ENCODE measurements at places on chromosomes 3 and 15.

DNA sequence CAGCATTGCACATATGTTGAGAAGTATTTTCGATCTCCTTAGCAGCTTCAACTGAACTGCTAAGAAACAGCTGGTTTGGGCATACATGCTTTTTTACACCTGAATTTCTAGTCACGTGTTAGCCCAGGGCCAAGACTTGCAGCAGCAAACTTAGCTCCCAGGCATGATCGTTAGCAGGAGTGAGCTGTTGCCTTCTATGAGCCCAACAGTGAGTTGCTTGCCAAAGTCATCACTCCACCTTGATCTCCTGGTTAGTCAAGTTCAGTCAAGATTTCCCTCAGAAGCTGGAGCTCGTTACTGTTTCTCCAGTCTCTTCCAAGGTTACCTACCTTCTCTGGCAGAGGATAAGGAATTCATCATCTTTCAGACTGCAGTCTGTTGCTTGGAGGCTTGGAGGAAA lies 100.4 kb upstream of the SEMA6D start:
- DNase-seq, result no peak

GRCh38 chr3:100030346-100030745 lies 84.0 kb downstream of the FILIP1L start:
- no peak for DNase-seq

DNA sequence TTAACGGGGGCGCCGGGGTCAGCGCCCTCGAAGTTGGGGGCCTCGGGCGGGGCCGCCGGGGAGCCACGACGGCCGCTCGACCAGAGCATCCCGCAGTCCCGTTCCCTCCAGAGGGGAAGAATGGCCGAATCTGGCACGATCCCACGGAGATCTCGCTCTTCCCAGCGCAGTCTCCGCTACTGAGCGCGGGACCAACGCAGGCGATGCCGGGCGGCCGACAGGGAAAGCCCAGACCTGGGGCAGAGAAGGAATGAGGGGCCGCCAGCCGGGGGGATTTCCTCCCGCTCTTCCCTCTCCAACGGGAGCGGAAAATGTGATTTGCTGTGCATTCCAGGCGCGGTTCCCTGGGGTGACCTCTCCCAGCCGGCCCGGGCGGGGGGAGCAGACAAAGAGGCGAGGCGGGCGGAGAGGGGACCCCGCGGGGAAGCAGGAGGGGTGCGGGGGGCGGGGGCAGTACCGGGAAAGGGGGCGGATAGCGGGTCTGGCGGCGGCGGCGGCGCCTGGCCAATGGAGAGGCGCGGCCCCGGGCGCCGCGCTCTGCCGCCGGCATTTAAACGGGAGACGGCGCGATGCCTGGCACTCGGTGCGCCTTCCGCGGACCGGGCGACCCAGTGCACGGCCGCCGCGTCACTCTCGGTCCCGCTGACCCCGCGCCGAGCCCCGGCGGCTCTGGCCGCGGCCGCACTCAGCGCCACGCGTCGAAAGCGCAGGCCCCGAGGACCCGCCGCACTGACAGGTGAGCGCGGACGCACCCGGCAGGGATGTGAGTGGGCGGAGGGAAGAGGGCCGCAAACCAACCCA lies at the start of gene GREM1:
TSS of gene GREM1 (plus strand) at position 579 of the 801 bp plus-strand sequence. CDS start 12,687 bp downstream, outside the sequence.
- no peak for DNase-seq

GRCh38 chr3:12513694-12514446 lies 29.6 kb downstream of the TSEN2 start:
- DNase-seq, result no peak

- no peak for DNase-seq
These were observed 54.3 kb upstream of the SNRPA1 start for GRCh38 chr15:101349047-101349951.

DNA sequence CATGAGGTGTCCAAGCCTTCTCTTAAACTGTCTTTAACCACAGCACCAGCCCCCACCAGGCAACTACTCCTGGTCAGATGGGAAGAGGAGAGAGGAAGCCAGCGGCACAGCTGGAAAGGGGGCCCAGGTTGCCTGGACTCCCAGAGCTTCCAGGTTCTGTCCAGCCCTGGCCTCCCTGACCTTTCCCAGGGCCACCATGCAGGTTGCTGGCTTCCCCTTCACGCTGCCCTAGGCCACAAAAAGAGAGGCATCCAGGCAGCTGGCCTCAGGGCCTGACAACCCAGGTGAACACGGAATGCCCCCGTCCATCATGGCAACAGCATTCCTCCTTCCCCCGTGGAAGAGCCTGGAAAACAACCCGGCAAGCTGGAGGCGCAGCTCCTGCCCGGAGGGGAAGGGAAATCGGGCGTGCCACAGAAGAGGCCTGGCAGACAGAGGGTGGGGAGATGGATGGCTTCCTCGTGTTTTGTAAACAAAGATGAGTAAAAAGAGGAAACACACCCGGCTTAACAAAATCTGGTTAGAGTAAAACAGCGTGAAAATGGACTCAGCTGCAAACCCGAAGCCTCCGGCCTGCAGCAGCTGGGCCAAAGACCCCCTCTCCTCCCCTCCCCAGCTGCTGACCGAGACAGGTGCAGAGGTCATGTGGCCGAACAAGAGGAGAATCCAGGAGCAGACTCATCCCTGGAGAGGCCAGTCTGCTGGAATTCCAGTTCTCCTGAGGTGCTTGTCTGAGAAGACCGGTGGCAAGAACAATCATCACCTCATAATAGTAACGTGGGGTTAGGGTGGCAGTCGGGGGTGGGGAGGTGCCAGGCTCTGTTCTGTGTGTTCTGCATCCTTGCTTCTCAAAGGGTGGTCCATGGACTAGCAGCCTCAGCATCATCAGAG lies 15.5 kb downstream of the BMF start:
- DNase-seq, result no peak

GRCh38 chr3:126284258-126284904 lies 72.8 kb downstream of the KLF15 start:
- DNase-seq, result no peak

- DNase-seq, result no peak
These were observed 66.4 kb downstream of the MECOM start for GRCh38 chr3:169597083-169597609.

GRCh38 chr3:12884186-12884680 lies 42.9 kb upstream of the RPL32 start:
- no peak for DNase-seq
